ENCODE measurements at places on chromosomes 4 and X.
A peak's percentile ranks its signal among the peaks of the same experiment; 100 is the strongest.

GRCh38 chrX:140949233-140949632 lies 53.2 kb upstream of the SPANXB1 start:
- no peak for DNase-seq

DNA sequence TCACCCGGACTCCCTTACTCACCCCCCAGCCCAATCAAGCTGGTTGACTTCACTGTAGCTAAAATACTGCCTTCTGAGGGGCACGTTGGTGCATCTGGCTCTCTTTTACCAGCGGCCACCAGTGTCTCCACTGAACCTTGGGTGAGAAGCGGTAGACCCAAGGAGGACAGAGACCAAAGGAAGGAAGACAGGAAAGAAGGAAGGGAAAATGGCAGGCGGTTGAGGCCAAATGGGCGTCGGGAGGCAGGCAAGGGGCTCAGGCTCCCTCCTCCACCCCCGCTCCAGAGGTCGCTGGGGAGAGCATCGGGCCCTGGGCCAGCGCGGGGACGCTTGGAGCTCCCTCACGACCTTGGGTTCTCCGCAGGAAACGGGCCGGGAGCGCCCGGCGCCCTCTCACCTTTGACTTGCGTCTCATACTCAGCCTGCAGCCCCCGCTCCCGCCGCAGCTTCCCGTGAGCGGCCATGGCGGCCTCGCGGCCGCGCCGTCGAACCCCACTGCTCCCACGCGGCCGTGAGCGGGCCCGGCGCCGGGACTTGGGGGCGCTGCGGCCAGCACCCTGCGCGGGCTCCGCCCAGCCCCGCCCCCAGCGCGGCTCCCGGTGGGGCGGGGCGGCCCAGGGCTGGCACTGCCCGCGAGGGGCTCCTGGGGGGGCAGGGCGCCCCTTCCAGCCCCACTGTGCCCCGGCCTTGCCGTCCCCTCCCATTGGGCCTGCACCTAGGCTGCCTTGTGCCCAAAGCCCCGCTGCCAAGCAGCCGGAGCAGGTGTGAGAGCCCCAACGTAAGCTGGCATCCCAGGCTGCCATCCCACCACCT lies at the start of gene ARHGAP4:
ARHGAP4 (minus strand) TSS at position 526 of the 813 bp plus-strand sequence; CDS start at position 464, 62 bp downstream.
- DNase-seq: no peak

- no peak for DNase-seq
Measured at GRCh38 chr4:4974727-4975126, 44.5 kb downstream of the CYTL1 start.

- no peak for DNase-seq
Measured at GRCh38 chr4:176441594-176441993, 121.8 kb downstream of the SPCS3 start.

- DNase-seq: no peak
Measured at GRCh38 chr4:15132739-15133138, 130.5 kb downstream of the CPEB2 start.

DNA sequence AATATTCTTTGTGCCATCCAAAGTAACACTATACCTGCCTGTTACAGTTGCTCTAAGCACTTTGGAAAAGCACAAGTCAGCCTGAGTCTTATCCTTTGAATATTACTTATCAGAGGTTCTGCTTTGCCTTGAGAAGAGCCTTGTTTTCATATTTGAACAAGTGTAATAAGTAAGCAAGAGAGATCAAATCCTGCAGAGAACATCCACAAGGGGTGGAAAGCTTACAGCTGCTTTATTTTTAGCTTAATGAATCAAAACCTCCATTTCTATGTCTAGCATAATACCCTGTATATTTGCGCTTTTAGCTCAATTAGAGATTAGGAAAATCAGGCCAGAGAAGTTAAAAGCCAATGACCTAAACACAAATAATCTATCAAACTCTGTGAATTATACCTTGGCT lies 139.8 kb downstream of the CDS1 start:
- DNase-seq: no peak

GRCh38 chr4:182826391-182826790 lies 90.8 kb downstream of the DCTD start:
- DNase-seq: no peak

DNA sequence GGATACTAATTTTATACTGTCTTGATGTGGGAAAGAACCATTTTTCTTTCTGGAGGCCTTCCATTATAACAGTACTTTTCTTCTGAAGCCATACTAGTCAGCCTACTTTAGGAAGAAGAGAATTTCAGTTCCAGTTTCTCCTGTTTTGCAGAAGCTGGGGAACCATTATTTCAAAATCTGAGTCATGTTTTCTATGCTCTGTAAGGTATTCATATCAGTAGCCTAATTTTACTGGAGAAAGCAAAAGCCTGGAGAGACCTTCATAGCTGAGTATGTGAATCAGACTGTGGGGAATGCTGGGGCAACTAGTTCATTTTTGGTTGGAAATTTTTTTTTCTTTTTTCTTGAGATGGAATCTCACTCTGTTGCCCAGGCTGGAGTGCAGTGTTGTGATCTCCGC lies 22.4 kb downstream of the AFF1 start:
- no peak for DNase-seq

DNA sequence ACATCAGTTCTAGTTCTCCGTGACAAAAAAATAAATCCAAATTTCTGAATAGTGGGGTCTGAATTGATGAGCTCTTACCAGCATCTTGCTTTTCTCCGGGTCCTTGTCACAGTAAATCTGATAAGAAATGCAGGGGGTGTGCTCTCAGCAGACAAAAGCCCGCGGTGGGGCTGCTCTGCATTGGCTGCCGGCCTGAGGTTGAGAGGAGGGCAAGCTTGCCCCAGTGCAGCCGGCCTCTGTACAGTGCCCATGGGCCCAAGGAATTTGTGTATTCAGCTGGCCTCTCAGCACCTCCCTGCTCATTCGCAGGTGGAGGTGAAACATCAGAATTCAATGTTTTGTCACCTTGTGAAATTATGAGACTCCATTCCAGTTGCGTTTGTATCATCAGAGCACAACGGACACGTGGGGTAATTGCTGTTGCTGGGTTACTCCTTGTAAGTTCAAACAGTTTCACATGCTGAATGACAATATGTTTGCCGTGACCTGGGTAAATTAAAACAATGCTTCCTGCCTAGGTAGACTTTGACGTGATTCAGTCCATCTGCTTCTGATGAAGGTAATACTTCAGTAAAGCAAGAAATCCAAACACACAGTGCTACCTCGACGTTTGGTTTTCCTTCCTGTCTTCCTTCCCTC lies 596.4 kb downstream of the MID1IP1 start:
- DNase-seq: peak; percentile 15

DNA sequence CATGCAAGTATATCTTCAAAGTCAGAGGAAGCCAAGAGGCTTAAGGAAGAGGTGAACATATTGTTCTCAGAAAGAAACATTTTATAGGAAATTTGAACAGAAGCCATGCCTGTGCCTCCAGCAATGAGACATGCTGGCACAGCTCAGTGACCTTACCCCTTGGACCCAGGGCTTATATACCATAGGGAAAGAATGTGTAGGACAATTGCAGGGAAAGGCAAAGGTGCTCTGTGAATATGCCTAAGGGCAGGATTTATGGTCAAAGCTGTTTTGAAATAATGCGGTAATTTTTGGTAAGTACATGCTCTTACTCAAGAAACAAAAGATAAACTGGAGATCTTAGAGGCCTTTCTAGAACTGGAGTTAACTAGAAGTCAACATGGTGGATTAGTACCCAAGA lies 568.8 kb downstream of the GRID2 start:
- DNase-seq: no peak

GRCh38 chr4:23911675-23912455 lies 22.0 kb upstream of the PPARGC1A start:
- DNase-seq: no peak

DNA sequence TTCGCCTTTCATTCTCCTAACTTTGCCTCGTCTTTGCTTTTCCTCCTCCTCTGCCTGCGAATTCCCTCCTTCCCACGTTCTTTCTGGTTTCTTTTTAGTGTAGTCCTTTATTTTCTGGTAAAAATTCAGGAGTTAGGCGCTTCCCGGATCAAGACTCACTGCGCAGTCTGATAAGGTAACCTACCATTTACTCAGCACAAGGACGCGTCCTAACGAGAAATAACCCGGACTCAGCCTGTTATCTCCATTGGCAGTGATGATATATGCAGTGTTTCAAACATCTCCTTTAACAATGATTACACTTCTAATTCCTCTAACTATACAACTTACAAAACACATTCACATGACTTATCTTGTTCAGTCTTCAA lies 357 bp upstream of the ETNPPL start:
- DNase-seq: no peak

DNA sequence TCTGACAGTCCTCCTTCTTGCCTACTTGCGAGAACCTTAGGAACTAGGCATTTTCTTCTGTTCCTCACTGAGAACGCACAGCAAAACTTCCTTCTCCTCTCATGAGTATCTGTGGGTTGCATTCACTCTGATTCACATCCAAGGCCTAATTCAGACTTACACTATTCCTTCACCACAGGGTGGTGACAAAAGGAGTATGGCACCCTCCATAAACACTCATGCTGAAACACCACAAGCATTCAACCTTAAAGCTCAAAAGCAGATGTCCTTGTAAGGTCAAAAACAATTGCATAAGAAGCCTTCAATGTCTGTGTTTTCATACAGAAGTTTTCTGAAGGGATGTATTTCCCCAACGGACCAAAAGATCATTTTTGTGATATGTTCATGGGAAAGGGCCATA lies 147.3 kb downstream of the CORIN start:
- no peak for DNase-seq

- DNase-seq: no peak
Measured at GRCh38 chrX:45824471-45824870, 623.8 kb upstream of the DIPK2B start.

DNA sequence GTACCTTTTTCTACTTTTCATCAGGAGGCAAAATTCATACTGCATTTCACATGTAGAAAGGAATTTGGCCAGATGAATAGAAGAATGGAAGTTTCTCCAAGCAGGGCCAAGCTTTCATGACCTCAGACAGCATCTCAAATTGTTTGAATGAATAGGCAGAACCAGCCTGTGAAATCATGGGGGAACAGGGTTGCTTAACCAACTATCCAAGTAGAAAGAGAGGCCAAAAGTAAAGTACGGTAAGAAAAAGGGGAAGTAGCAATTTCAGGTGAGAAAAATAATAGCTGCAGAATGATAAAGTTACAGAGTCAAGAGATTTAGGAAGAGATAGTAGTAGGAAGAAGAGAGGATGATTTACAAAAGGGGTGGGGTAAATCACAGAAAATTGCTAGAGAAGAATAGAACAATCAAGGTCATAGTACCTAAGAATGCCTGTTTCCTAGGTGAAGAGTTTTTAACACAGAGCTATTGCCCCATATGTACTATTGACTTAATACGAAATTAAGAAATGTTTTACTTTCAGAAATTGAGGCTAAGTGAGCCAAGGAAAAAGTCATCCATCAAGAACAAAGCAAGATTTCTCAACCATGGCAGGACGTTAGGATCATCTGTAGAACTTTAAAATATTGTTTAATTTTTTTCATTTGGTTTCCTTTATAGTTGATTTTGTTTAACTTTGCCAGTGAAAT lies 177.1 kb upstream of the TET2 start:
- no peak for DNase-seq

- no peak for DNase-seq
Measured at GRCh38 chrX:130100180-130100579, 10.1 kb downstream of the ELF4 start.

DNA sequence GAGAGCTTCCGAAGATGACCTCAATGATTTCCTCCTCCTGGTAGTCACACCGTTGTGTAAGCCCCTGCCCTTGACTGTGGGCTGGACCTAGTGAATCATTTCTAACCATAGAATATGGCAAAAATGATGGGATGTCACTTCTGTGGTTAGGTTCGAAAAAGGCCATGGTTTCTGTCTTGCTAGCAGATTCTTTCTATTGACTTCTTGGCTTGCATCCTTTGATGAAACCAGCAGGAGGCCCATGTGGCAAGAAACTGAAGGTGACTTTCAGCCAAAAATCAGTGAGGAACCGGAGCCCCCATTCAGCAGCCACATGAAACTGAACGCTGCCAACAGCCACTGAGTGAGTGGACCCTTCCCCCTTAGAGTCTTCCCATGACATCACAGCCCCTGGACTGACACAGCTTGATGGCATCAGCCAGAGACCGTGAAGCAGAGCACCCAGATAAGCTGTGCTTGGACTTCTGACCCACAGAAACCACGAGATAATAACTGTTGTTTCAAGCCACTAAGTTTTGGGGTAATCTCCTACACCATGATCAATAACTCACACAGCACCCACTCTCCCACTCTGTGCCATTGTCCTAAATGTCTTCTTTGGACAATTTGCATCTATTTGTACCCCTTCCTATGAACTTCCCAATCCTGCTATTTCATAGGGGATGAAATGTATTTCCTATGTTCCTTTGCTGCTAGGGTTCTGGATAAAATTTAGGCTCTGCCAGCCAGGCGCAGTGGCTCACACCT lies 148.0 kb upstream of the STX18 start:
- DNase-seq: no peak

DNA sequence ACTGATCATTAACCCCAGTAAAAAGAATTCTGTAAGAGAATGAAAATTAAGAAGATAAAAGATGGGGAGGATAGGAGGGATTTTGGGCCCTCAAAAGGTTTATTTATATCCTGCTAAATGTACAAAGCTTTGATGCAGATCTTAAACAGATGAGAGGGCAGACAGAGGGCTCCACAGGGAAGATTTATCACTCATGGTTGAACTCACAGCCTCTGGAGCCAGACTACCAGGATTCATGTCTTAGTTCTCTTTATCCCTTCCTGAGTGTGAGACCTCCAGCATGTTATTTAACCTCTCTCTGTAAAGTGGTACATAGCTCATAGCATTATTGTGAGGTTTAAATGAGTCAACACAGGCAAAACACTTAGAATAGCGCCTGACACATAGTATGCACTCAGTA lies 74.4 kb downstream of the SOWAHB start:
- DNase-seq: no peak

DNA sequence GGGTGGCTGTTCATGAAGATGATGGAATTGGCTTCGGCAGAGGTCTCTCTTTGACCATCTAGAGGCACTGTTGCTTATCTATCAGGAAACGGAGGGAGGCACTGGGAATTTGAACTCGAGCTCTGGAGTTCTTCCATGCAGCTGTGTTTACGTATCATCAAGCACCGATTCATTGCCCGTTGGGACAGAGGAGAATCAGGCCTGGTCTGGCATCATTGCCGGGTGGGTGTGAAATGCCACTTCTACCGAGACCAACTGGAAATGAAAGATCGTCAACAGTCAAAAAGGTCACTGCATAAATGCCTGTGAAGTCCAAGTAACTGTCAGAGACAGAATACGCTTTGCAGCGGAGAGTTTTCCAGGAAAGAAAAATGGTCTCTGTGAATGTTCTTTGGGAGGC lies 166.9 kb downstream of the ASMT start:
- no peak for DNase-seq

GRCh38 chrX:47745416-47745815 lies 86.4 kb upstream of the UXT start:
- no peak for DNase-seq
